Activated naive CD4-positive, alpha-beta T cell treated with anti-CD3 and anti-CD28 coated beads, Interleukin-2, amount 50 U/mL, for 72 hours (primary cell): ENCODE measurements at places on chromosomes 2 and 18. TPM values are rescaled to one million over a fixed set of nuclear protein-coding genes. Genes with fewer than 3 reads are reported as not detected.

The GPBAR1 gene
- total RNA-seq, result 0.46 TPM

The UBR3 gene
- 25.8 TPM for total RNA-seq

The LOXHD1 gene
- 0.14 TPM for total RNA-seq

The CD207 gene
- total RNA-seq, result not detected
